ENCODE measurements at places on chromosomes 16 and 17.

GRCh38 chr17:6753546-6753945 lies 2.3 kb upstream of the XAF1 start:
- DNase-seq: no peak

DNA sequence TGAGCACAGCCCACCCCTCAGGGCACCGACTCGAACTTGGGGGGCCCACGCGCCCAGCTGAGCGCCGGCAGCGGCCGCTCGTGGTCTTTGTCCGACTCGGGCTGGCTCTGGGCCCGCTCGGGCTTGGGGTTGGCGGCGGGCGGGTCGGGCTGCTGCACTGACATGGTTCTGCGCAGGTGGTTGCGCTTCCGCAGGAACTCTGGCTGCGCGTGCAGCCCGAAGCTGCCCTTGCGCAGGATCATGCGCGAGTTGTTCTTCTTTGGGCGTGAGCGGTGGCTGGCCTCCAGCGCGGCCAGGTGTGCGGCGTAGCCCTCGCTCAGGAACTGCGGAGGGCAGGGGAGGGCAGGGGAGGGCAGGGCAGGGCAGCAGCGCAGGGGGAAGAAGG lies 11.1 kb downstream of the PIMREG start:
- peak; percentile 57 for DNase-seq

DNA sequence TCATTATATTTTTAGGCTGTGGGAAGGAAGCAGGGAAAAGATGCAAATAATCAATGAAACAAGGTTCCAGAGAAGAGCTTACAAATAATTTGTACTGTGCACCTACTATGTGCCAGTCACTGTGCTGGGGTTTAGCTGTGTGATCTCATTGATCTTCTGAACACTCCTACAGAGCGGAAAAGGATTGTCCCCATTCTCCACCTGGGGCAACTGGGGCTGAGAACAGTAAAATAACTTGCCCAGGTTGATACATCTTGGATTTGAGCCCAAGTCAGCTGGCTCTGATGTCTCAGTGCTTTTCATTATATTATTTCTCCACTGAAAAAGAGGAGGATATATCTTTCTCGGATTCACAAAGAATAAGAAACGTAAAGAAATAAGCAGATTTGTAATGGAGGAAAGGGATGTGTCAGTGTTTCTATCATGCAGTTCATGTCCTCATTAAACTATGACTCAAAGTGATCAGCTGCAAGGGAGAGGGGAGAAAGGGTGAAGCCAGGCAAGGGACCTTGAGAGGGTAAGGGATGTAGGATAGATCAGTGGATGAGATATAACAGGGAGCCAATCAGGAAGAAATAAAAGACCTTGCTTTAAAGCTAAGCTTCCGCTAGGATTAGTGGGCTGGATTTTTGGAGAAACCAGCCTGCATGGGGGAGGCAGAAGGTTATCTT lies 143.6 kb upstream of the NOL11 start:
- no peak for DNase-seq

DNA sequence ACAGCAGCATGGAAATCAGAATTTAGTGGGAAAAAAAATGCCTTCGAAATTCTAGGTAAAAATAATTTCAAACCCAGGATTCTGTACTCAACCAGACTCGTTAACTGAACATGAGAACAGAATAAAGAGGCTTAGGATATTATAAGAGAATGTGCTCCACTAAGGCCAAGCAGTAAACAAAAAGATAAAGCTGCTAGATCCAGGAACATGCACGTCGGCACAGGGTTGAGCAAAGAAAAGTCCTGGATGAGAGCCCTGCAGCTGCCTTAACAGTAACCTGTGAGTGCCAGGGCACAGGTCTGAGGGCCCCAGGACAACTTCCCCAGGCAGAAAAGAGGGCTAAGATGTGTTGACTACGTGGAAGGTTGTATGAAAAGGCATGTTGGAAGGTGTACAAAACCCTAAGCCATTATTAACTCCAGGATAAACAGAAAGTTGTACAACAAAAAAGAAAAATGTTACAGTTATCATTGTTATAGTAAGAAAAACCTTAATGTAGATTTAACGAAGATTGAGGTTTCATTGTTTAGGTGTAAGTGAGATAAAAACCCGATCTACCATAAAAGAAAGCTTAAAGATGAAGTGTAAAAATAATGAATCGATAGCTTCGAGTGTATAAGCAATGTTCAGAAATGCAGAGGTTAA lies 42.3 kb upstream of the RBFOX3 start:
- no peak for DNase-seq

- DNase-seq: no peak
Measured at GRCh38 chr17:71496552-71496951, 624.3 kb upstream of the SOX9 start.

GRCh38 chr17:73539166-73539565 lies 105.1 kb downstream of the SDK2 start:
- no peak for DNase-seq

DNA sequence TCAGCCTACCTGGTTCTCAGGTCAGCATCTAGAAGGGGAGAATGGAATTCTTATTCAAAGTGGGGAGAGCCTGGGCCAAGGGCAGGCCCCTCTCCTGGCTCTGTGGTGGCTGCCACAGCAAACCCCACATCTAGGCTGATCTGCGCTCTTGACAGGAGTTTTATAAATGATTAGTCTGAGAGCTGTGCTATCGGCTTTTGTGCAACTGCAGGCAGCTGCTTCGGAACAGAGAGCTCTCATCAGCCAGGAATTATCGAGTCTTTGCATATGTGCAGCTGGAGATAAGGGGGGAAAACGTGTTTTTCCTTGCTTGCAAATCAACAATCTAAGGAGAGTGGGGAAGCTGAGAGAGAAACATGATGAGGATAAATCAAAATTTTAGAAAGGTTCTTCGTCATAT lies 91.7 kb downstream of the HS3ST3A1 start:
- DNase-seq: no peak

GRCh38 chr17:7232114-7232513 lies 2.2 kb downstream of the DVL2 start:
- no peak for DNase-seq

DNA sequence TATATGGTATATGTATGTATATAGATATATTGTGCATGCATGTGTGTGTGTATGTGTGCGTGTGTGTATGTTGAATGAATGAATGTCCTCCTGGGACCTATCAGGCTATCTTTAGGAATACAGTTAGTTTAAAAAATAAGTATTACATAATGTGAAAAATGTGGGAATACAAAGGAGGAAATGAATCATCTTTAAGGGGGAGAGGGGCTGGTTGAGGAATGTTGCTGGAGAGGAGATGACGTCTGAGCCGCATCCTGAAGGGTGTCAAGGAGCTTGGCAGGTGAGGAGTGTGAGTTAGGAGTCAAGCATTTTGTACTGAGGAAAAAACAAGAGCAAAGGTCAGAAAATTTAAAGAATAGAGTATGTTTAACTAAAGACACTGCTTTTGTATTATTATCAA lies 62.4 kb upstream of the NLK start:
- DNase-seq: no peak

- peak; percentile 61 for DNase-seq
Measured at GRCh38 chr17:78933025-78933958, 8.1 kb upstream of the TIMP2 start.

DNA sequence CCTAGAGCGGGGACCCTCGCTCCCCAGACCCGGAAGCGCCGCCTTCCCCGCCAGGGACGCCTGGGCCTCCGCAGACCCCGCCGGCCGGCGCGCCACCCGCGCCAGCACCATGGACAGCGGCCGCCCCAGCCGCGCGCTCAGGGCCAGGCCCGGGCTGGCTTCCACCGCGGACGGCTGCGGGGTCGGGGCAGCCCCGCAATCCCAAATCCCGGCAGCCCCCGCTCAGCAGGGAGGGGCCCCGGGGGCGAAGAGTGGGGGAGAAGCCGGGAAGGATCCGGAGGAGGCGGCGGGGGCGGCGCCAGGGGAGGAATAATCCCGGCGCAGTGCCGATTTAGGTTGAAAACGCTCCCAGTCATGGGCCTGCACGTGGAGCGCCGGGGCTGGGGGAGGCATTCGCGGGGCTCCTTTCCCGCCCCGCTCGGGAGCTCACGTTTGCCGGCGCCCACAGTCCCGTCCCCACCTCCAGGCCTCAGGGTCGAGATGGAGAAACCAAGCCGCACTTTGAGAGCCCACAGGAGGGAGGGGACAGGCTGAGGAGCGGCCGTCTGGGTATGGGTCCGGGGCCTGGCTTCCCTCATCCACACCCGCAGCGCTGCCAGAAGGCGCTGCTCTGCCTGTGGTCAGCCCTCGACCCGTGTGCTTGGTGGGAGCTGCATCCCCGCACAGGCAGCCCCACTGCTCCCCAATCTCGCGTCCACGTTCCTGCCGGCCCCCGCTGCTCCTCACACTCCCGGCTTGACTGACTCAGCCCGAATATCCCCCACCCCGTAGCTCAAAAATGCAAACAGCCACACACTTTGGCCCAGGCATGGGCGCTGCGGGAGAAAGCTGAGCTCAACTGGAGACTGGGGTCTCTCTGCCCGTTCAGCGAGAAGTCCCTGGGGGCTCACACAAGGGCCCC lies 4.7 kb downstream of the FBXL16 start:
- no peak for DNase-seq

- DNase-seq: no peak
Measured at GRCh38 chr17:61480414-61480807, 28.2 kb downstream of the TBX4 start.

- DNase-seq: no peak
Measured at GRCh38 chr17:78057113-78057740, 71.3 kb downstream of the TMC6 start.

DNA sequence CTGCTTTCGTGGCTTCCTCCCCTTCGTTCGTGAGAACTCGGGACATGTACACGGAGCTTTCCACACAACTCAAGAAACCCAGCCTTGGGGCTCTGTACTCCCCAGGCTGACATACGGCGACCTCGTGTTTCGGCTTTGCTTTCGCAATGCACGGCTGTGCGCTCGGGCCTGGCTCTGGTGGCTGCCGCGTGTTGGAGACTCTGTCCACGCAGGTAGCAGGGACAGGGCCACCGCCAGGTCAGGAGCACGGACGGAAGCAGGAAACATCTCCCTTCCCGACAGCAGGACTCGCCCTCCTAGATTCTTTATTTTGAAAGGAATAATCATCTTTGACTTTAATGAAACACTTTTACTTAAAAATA lies 17.3 kb downstream of the UTS2R start:
- DNase-seq: no peak

DNA sequence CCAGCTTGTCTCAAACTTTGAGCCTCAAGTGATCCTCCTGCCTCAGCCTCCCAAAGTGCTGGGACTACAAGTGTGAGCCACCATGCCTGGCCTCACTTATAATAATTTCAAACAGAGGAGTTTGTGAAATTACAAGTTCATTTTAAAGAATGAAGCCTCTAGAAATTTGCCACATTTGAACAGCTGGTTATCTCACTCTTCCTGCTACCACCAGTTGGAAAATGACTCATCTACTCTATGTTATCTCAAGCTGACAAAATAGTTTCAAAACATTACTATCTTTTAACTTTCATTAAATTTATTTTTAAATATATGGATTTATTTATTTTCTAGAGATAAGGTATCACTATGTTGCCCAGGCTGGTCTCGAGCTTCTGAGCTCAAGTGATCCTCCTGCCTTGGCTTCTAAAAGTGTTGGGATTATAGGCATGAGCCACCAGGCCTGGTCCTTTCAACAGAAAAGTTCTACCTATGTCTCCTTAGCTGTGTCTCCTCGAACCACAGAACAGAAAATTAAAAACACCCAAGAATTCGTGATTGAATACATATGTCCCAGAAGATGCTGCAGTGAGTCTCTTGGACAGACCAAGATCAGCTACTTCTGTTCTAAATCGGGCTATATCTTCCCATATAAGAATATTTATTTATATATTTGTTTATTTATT lies 47.6 kb downstream of the MYH13 start:
- DNase-seq: no peak

GRCh38 chr16:48426244-48427141 lies 41.3 kb upstream of the SIAH1 start:
- no peak for DNase-seq

- DNase-seq: no peak
Measured at GRCh38 chr16:24094660-24095059, 161.5 kb upstream of the CACNG3 start.

DNA sequence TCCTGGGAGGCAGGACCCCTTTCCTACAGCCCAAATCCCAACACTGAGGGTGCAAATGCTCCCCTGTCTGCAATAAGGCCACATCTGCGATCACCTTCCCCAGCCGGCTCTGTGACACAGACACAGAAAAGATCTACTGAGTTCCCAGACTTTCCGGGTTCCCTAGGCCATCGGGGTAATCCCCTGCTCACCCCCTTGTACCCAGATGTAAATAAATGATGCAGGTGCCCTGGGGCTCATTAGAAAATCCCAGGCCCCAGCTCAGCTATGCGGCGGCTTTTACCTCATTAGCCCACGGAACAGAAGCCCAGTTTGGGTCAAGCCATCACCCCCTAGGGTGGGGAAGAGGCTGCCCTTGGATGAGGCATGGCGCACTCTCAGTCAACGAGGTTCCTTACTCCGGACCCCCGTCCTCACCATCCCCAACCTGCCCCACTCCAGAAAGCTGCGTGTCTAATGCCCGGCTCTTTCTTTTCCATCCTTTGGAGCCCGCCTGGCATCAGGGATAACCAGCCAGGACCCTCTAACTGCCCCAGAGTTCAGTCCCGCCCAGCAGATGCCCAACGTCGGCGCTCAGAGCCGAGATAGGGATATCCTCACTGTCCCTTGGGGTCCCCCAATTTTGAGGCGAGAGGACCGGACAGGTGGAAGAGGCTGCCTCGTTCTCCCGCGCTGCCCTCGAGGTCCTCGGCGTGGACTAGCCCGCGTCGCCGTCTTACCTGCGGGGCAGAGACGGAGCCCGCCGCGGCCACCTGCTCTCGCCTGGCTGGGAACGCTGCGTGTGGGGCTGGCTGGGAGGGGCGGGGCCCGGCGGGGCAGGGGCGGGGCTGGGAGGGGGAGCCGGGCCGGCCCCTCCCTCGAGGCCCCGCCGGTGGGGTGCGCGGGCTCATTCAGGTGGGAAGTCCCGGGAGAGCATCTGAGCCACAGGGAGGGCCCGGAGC lies at the start of gene ZNF385C:
Gene ZNF385C, minus strand, starts transcription at position 783 of the 941 bp plus-strand sequence. CDS start 35,417 bp downstream, outside the sequence.
- peak; percentile 48 for DNase-seq

GRCh38 chr16:50692999-50693781 lies at the start of gene NOD2:
Gene NOD2 (plus strand): TSS chr16:50693606. CDS start chr16:50699496, 5,890 bp downstream.
- DNase-seq: peak; percentile 47

GRCh38 chr17:48012654-48013053 lies 24.9 kb downstream of the COPZ2 start:
- no peak for DNase-seq

- no peak for DNase-seq
Measured at GRCh38 chr16:27960619-27961295, 102.8 kb downstream of the GSG1L start.

DNA sequence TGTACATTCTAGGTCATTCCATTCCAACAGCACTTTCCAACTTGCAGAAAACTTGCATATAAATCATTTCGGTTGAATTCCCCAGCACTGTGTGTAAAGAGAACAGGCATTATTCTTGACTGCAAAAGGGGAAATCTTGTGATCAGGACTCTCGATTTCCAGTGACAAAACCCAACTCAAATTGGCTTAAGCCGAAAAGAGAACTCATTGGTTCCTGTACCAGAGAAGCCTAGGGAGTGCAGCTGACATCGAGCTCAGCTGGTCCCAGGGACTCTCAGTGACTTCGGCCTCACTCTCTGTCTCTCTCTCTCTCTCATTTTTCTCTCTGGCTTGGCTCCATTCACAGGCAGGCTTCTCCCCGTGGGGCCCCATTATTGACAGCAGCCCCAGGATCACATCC lies 30.7 kb downstream of the CD300LF start:
- DNase-seq: no peak
